ENCODE measurements at places on chromosomes 1 and 21. TPM values are rescaled to one million over a fixed set of nuclear protein-coding genes. Genes with fewer than 3 reads are reported as not detected.
A peak's percentile ranks its signal among the peaks of the same experiment; 100 is the strongest.

- H3K4me3 ChIP-seq: no peak overlapping the region
- H3K4me1 ChIP-seq: no peaks in the 10 kb centered on the region
These were observed 6.5 kb upstream of the NEGR1 start for GRCh38 chr1:72288886-72289285.

DNA sequence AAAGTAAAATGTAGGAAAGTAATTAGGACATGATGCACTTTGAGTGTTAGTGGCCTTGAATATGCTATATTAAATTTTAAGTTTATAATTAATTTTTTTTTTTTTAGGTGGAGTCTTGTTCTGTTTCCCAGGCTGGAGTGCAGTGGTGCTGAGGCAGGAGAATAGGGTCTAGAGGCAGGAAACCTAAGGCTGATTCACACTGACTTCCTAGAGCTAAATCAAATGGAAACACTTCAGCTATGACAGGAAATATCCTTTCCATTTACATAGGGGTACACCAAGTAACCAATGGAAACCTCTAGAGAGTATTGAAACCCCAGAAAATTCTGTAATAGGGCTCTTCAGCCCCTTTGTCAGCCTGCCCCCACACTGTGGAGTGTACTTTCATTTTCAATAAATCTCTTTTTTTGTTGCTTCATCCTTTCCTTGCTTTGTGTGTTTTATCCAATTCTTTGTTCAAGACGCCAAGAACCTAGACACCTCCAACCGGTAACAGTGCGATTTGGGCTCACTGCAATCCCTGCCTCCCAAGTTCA, 17.9 kb upstream of the THRAP3 start:
- H3K27ac ChIP-seq: no peak overlapping the region
- H3K36me3 ChIP-seq: no peaks in the 10 kb centered on the region
- no peak for DNase-seq
- peaks cover 24% of the 10 kb centered on the region for H3K4me1 ChIP-seq

- H3K4me1 ChIP-seq: peaks cover 17% of the 10 kb centered on the region
- peak overlapping the region; percentile 93 for H3K27ac ChIP-seq
- DNase-seq: no peak
- H3K36me3 ChIP-seq: no peaks in the 10 kb centered on the region
These were observed 1.5 kb upstream of the SYDE2 start for GRCh38 chr1:85202092-85202863.

DNA sequence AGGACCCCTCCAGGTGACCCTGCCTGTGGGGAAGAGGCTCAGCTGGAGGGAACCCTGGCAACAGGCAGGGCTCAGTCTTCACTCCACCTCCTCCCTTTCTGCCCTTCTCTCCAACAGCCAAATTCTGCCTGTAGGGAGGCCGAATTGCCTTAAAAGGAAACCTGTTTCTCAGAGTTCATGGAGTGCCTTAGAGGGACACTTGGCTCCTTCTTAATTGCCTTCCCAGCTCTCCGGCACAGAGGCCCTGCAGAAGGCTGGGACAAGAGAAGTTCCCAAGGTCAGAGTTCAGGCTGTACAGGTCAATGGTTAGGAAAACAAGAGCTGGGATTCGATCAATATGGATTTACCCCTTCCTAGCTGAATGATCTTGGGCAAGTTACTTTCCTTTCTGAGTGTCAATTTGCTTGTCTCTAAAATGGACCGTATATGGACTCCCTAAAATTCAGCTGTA, 6.2 kb downstream of the CSRP1 start:
- no peak for DNase-seq
- H3K27ac ChIP-seq: peak overlapping the region; percentile 82
- H3K4me3 ChIP-seq: no peak overlapping the region
- H3K27me3 ChIP-seq: no peaks in the 10 kb centered on the region
- no peaks in the 10 kb centered on the region for H3K4me1 ChIP-seq
- H3K36me3 ChIP-seq: no peaks in the 10 kb centered on the region

The OLIG2 gene
- not detected for total RNA-seq

The VCAM1 gene
- total RNA-seq: 36.4 TPM

All from adrenal gland (tissue), 19 donors.